Activated CD4-positive, alpha-beta T cell treated with anti-CD3 and anti-CD28 coated beads, Interleukin-2, amount 50 U/mL, for 4 hours (primary cell): ENCODE measurements at places on chromosomes 1 and 21.

- DNase-seq: no peak
These were observed 224.9 kb downstream of the DAB1 start for GRCh38 chr1:57198912-57199311.

GRCh38 chr1:156937883-156938282 is 17.5 kb downstream of the LRRC71 start:
- DNase-seq: no peak

DNA sequence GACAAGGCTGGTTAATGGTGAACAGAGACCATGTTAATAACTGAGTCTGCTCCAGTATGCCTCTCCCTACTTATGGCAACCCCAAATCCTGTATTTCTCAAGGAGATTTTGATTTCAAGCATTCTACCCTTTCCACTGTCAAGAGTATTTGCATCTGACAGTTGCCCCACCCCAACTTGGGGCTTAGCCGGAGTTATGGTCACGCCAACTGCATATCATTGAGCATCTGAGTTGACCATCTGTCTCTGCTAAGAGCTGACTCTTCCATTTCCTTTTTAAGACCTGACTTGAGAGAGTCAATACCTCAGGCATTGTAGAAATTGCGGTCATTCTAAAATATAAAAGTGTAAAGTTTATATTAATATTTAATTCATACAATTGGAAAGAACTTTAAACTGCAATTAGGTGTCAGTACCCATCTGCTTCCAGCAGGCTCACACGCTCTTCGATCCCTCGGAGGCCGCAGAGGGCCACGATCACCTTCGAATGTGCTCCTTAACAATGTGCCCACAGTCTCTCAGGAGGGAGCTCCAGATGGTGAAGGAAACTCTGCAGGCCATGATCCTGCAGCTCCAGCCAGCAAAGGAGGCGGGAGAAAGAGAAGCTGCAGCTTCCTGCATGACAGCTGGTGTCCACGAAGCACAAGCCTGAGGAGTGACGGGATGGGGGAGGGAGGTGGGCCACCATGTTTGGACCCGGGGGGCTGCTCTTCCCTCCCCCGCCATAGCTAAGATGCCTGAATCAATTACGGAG is 409.8 kb downstream of the DISC1 start:
- DNase-seq: no peak

GRCh38 chr1:20732071-20732587 is 374 bp downstream of the SH2D5 start:
- peak; percentile 35 for DNase-seq

- DNase-seq: no peak
These were observed 8.1 kb downstream of the MTHFR start for GRCh38 chr1:11797525-11798216.

- DNase-seq: peak; percentile 29
These were observed 188.9 kb upstream of the EDN2 start for GRCh38 chr1:41673378-41673777.

- no peak for DNase-seq
These were observed 14.0 kb upstream of the ZNF697 start for GRCh38 chr1:119662034-119662437.

DNA sequence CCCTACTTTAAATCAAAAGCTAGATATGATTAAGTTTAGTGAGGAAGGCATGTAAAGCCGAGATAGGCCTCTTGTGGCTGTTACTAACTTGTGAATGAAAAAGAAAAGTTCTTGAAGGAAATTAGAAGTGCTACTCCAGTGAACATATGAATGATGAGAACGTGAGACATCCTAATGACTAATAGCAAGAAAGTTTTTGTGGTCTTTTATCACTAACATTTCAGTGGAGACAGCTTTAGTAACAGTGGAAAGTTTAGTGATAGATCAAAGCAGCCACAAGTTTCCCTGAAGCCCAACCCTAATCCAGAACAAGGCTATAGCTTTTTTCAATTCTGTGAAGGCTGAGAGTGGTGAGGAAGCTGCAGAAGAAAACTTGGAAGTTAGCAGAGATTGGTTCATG is 73.6 kb upstream of the LRRC8B start:
- peak; percentile 20 for DNase-seq

GRCh38 chr1:205936311-205936710 is 6.9 kb downstream of the SLC26A9 start:
- no peak for DNase-seq

DNA sequence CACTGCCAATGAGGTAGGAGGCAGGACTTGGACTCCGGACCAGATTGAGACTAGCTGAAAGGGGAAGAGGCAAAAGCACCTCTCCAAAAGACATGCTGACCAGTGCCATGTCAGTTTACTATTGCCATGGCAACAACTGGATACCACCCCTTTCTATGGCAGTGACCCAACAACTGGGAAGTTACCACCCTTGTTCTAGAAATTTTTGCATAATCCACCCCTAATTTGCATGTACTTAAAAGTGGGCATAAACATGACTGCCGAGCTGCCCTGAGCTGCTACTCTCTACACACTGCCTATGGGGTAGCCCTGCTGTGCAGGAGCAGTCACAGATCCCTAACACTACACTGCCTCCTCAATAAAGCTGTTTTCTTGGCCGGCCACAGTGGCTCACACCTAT is 19.0 kb upstream of the SLC6A9 start:
- DNase-seq: no peak

DNA sequence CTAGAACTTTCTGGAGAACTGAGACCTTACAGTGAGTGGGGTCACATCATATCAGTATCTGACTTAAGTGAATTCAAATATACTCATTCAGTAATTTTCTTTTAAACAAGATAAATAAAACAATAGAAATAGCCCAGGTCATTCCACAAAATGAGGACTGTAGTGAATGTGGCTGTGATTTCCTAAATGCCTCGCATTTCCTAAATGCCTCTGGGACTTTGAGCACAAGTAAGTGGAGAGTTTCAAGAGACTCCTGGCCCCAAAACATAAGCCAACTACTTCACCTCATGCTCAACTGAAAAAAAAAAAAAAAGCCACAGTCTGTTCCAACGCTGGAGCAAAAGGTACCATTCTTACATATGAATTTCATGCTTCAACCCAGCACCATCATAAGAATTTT is 81.5 kb downstream of the ZNF281 start:
- no peak for DNase-seq

GRCh38 chr1:2534687-2535441 is 4.8 kb upstream of the HES5 start:
- no peak for DNase-seq
